Astrocyte (in vitro differentiated cells and primary cell): ENCODE measurements at places on chromosomes 2 and 18. TPM values are rescaled to one million over a fixed set of nuclear protein-coding genes. Genes with fewer than 3 reads are reported as not detected.
A peak's percentile ranks its signal among the peaks of the same experiment; 100 is the strongest.

GRCh38 chr2:235914756-235915155, 253.4 kb downstream of the GBX2 start:
- H3K4me3 ChIP-seq, result no peak overlapping the region
- no peak overlapping the region for H3K27ac ChIP-seq
- no peaks in the 10 kb centered on the region for H3K4me1 ChIP-seq
- no peaks in the 10 kb centered on the region for H3K27me3 ChIP-seq

The TRABD2A gene
- total RNA-seq, result 2.6 and 3.2 TPM in 2 replicates

GRCh38 chr18:13606604-13607254, 119.6 kb downstream of the FAM210A start:
- no peak overlapping the region for H3K4me3 ChIP-seq
- H3K4me1 ChIP-seq, result peaks cover 11% of the 10 kb centered on the region
- H3K36me3 ChIP-seq, result no peaks in the 10 kb centered on the region
- no peak overlapping the region for H3K27ac ChIP-seq

GRCh38 chr2:236823963-236824362, 254.3 kb downstream of the ACKR3 start:
- H3K27me3 ChIP-seq, result no peaks in the 10 kb centered on the region
- no peak overlapping the region for H3K27ac ChIP-seq
- DNase-seq, result no peak
- H3K4me3 ChIP-seq, result no peak overlapping the region
- H3K36me3 ChIP-seq, result no peaks in the 10 kb centered on the region

- H3K4me1 ChIP-seq, result peaks cover 2% of the 10 kb centered on the region
- no peaks in the 10 kb centered on the region for H3K27me3 ChIP-seq
- H3K27ac ChIP-seq, result no peak overlapping the region
These were observed 56.3 kb downstream of the ZAP70 start for GRCh38 chr2:97769711-97770110.

The MARS2 gene
- 8.2 and 8.6 TPM in 2 replicates for total RNA-seq

The AKAIN1 gene
- total RNA-seq, result not detected in 2 replicates

- no peak overlapping the region for H3K4me3 ChIP-seq
- H3K27me3 ChIP-seq, result no peaks in the 10 kb centered on the region
- no peak for DNase-seq
- H3K36me3 ChIP-seq, result no peaks in the 10 kb centered on the region
- no peak overlapping the region for H3K27ac ChIP-seq
These were observed 45.6 kb downstream of the NEB start for GRCh38 chr2:151688719-151689118.

The SERPINB8 gene
- 13.1 and 14.1 TPM in 2 replicates for total RNA-seq

- no peak for DNase-seq
- peak within 1 kb of the TSS; percentile 93 for H3K27ac ChIP-seq
- no peaks in the 10 kb centered on the region for H3K36me3 ChIP-seq
- H3K4me1 ChIP-seq, result peaks cover 16% of the 10 kb centered on the region
- peak within 1 kb of the TSS; percentile 83 for H3K4me3 ChIP-seq
These were observed at the start of gene CLASP1 for GRCh38 chr2:121649149-121649595. Gene CLASP1, minus strand, starts transcription at chr2:121649462. Its CDS starts 43,567 bp downstream, at chr2:121605895.

The ABHD1 gene
- total RNA-seq, result not detected in 2 replicates

DNA sequence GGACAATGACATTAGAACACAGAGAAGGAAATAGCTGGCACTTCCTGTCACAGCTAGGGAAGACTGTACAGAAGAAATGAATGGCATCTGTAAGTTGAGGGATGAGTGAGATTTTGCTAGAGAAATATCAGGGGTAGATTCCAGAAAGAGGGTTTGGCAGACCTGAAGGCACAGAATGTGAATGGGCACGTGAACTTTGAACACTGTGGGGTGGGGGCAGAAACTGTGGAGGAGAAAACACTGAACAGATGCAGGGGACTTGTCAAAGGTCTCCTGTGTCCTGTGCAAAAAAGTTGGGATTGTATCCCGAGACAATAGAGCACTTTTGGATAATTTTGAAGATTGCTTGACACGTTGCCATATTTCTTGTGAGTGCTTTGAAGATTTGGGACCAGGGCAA, 88.0 kb downstream of the PPP1R1C start:
- no peak overlapping the region for H3K4me3 ChIP-seq
- no peak overlapping the region for H3K27ac ChIP-seq
- no peak for DNase-seq
- H3K4me1 ChIP-seq, result peaks cover 3% of the 10 kb centered on the region
- no peaks in the 10 kb centered on the region for H3K27me3 ChIP-seq

DNA sequence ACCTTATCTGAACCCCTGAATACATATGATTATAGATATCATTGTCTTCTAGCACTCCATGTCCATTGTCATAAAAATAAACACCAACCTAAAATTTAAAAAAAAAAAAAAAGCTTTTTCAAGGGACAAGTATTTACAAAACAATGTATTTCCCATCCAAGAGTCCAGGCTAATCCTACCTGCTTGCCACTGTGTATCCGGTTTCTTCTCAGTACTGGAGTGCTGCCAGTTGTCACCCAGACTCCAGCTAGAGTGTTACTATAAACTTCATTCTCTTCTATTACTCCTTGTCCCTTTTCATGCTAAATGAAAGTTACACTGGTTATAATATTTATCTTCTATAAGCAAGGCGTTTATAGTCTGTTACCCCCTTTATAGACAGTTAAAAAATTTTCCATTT, 35.8 kb downstream of the MSH6 start:
- DNase-seq, result no peak
- H3K4me1 ChIP-seq, result no peaks in the 10 kb centered on the region
- no peak overlapping the region for H3K4me3 ChIP-seq
- peaks cover 41% of the 10 kb centered on the region for H3K36me3 ChIP-seq
- no peak overlapping the region for H3K27ac ChIP-seq

The CTNNA2 gene
- total RNA-seq, result 3.9 and 4.3 TPM in 2 replicates

DNA sequence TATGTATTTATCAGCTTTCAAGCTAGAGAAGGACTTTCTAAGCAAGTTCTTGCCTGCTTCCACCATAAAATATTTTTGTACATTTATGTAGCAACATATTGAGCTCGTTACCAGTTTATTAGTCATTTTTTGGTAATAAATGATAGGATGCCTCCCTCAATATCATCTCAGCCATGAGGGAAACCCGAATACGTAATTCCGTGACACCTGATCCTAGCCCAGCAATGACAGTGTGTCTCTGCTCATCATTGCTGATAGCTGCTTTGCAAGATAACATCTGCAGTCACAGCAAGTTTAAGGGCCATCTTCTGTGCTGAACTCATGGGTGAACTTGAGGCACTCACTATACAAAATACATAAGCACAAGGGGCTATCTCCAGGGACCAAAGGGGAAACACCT, 62.2 kb downstream of the COL6A3 start:
- H3K4me3 ChIP-seq, result no peak overlapping the region
- no peaks in the 10 kb centered on the region for H3K27me3 ChIP-seq
- peaks cover 31% of the 10 kb centered on the region for H3K36me3 ChIP-seq
- H3K27ac ChIP-seq, result no peak overlapping the region

GRCh38 chr18:69484699-69485396, 84.2 kb downstream of the DOK6 start:
- H3K4me1 ChIP-seq, result no peaks in the 10 kb centered on the region
- H3K4me3 ChIP-seq, result no peak overlapping the region
- no peaks in the 10 kb centered on the region for H3K36me3 ChIP-seq
- peak; percentile 45 for DNase-seq
- H3K27me3 ChIP-seq, result no peaks in the 10 kb centered on the region

DNA sequence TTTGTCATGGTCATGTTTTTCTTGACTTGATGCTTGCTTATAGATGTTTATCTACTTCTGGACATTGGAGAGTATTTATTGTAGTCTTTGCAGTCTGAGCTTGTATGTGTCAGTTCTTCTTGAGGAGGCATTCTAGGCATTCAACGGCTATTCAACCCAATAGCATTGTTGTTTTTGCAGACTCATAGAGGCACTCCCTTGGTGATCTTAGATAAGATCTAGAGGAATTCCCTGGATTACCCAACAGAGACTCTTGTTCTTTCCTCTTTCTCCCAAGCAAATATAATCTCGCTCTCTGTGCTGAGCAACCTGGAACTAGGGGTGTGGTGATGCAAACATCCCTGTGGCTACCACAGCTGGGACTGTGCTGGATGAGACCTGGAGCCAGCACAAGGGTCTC, 40.4 kb downstream of the SYT4 start:
- peak; percentile 26 for DNase-seq
- no peak overlapping the region for H3K27ac ChIP-seq

The TTN gene
- total RNA-seq, result 0.50 and 0.53 TPM in 2 replicates

The PROKR1 gene
- 0.05 TPM in 1 of 2 replicates, not detected in the other for total RNA-seq

- H3K36me3 ChIP-seq, result no peaks in the 10 kb centered on the region
- H3K27ac ChIP-seq, result no peak overlapping the region
- peaks cover 28% of the 10 kb centered on the region for H3K27me3 ChIP-seq
- no peak for DNase-seq
- H3K4me1 ChIP-seq, result no peaks in the 10 kb centered on the region
- no peak overlapping the region for H3K4me3 ChIP-seq
These were observed 34.3 kb downstream of the INHBB start for GRCh38 chr2:120379916-120380893.

The CFAP65 gene
- 0.22 and 0.27 TPM in 2 replicates for total RNA-seq

The TMEM182 gene
- 5.8 and 7.5 TPM in 2 replicates for total RNA-seq

DNA sequence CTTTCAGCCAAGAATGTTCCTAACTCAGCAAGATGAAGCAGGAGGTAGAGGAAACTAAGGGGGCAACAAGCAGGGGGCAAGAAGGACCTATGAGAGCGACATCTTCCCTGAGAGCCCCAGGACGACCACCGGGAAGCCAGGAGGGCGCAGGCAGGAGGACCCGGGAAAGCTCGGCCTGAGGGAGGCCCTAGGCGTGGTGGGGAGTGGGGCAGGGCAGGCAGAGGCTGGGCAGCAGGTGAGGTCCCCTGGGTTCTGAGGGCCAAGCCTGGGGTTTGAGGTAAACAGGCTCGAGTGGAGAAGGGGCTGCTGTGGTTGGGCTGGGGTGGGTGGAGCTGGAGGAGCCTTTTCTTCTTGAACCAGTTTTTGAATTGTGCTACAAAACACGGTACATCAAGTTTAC, 1.3 kb upstream of the ALPI start:
- no peak for DNase-seq
- H3K27me3 ChIP-seq, result peaks cover 19% of the 10 kb centered on the region
- no peaks in the 10 kb centered on the region for H3K4me1 ChIP-seq
- no peak overlapping the region for H3K27ac ChIP-seq
- no peaks in the 10 kb centered on the region for H3K36me3 ChIP-seq
